ENCODE measurements at places on chromosomes 5 and 9. TPM values are rescaled to one million over a fixed set of nuclear protein-coding genes. Genes with fewer than 3 reads are reported as not detected.
A peak's percentile ranks its signal among the peaks of the same experiment; 100 is the strongest.

DNA sequence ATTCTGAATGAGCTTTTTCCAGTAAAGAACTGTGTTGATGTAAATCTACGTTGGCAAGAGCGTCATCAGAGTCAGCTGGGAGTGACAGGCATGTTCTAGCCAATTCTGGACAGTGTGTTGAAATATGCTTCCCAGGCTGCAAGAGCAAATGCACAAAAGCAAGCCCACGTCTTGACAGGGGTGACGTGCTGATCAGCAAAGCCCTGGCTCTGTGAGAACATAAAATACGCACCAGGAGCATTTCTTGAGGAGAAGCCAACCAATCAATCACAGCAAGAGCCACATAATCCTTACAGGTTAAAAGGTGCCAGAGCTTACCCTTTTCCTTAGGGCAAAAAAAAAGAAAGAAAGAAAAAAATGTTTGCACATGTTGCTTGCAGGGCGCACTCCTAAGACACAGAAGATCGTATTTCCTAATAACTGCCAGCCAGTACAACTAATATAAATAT, 148.1 kb downstream of the PDE4D start:
- no peak for ATAC-seq

The SH2D3C gene
- total RNA-seq, result 27.6 TPM

GRCh38 chr9:106962615-106963363, 99.8 kb downstream of the ZNF462 start:
- no peak for ATAC-seq

DNA sequence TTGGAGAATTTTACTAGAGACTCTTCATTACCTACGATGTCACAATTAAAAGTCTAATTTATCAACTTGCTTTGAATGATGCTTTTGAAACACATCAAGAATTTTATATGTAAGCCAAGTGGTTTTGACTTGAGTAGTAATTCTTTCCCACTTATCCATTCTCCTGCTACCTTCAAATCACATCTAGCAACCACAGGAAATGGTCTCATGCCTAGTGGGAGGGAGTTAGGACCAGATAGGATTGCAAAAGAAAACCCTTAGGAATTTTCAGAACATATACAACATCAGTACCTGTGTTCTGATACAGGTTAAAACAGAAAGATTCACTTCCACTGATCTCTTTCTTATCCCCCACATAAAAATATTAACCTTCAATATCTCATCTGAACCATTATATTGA, 260.4 kb downstream of the CWC27 start:
- no peak for ATAC-seq

- ATAC-seq, result no peak
Measured at GRCh38 chr5:76663573-76663972, 40.4 kb upstream of the F2RL2 start.

GRCh38 chr5:124001036-124001615, 489.1 kb downstream of the CSNK1G3 start:
- no peak for ATAC-seq

DNA sequence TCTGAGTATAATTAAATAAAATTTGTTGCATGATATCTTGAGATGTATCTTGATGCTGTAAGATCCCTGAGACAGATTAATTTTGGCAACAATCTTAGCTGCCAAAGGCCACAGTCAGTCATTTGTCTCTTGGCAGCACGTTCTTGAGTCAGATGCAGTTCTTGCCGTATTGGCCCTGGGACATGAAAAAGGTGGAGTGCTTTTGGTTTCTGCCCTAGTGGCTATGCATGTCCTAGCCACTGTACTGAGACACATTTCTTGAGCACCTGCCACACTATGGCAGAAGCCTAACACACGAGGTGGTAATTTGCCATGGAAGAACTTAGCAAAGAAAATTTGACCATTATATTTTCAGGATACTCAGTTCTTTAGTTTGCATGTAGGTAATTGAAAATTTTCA, 45.0 kb upstream of the PHF2 start:
- ATAC-seq, result no peak

The C5orf58 gene
- not detected for total RNA-seq

DNA sequence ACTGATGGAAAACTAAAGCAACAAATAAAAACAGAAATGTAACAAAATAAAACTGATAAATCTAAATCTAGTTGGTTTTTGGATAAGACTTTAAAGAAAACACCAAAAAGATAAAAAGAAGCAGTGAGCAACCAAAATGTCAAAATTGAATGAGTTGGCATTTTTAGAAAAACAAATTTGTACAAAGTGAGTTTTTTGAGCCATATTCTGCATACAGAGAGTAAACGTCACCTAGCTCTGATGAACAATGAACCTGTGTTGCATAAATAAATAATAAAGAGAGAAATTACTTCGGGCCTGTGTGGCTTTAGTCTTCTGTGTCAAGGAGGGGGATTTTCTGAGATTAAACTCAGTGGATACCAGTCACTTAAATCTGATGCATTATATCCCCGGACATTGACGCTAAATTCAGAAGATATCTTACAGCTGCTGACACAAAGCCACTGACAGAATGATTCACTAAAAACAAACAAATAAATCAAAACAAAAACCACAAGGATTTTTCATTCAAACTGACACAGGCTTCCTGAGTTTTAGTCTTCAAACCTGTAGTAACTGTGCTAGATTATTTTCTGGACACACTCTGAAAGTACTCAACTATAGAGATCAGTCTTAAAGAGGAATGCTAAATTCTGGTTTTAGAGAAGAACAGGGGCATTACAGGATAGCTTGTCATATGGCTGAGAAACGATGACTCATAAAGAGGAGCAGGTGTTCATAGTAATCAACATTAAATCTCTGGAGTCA, 403.5 kb upstream of the ST8SIA4 start:
- no peak for ATAC-seq

DNA sequence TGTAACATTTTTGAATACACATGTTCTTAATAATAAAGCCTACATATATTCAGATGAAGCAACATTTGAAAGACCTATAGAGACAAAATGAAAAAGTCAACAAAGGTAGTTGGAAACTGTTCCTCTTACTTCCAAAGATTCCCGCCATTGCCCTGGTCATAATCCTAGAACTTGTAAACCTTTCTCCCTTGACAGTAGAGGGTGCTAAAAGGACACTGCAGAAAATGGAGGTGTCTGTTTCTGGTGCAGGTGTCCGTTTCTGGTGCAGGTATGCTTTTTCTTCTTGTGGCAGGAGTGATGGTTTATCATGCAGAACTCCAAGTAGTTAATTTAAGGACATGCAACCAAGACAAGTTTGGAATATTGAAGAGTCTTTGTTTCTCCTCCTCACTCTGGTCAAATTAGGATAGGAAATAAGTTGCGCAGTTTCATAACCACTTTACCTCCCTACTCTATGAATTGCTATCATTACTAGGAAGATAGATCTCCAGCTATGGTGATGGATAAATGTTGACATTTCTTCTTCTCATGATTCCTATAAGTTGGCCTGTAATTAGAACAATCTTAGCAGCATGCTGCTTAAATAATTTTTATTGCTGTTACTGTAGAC, 56.0 kb upstream of the FAM174A start:
- ATAC-seq, result no peak

The NAIF1 gene
- total RNA-seq, result 15.0 TPM

The MARVELD2 gene
- total RNA-seq, result 0.37 TPM

DNA sequence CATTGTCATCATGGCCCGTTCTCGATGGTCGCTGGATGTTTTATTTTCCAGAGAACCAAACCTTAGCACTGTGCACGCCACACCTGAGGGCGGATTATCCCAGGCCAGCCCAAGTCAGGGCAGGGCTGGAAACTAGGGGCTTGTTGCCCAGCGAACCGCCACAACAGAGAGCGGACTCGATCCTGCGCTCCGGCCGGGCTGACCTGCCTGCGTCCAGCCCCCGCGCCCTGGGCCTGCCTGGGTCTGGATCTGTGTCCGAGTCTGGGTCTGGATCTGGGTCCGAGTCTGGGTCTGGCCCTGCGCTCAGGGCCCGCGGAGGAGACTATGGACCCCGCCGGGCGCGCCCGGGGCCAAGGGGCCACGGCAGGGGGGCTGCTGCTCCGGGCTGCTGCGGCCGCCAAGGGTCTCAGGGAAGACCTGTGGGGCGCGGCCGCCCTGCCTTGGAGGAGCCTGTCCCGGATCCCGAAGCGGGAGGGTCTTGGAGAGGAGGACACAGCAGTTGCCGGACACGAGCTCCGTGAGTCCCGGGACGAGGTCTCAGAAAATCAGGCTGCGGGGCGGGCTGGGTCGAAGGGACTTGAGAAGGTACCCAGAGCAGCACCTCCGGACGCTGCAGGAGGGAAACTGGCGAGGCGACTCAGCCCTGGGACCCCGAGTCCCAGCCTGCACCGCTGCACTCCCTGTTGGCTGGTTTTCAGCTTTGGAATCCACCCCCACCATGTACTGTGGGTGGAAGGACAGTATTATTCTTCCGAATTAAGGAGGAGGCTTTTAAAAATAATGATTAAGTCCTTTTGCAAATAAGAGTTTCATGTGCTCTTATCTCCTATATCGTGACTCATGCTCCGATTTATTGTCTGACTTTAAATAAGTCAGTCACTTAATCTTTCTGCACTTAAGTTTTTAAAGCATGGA, at the start of gene ANKDD1B:
Gene ANKDD1B (plus strand): TSS at position 143 of the 915 bp plus-strand sequence. CDS start 182 bp downstream, at position 325.
- no peak for ATAC-seq

GRCh38 chr5:159825551-159826051, 90.7 kb upstream of the ADRA1B start:
- ATAC-seq, result no peak

DNA sequence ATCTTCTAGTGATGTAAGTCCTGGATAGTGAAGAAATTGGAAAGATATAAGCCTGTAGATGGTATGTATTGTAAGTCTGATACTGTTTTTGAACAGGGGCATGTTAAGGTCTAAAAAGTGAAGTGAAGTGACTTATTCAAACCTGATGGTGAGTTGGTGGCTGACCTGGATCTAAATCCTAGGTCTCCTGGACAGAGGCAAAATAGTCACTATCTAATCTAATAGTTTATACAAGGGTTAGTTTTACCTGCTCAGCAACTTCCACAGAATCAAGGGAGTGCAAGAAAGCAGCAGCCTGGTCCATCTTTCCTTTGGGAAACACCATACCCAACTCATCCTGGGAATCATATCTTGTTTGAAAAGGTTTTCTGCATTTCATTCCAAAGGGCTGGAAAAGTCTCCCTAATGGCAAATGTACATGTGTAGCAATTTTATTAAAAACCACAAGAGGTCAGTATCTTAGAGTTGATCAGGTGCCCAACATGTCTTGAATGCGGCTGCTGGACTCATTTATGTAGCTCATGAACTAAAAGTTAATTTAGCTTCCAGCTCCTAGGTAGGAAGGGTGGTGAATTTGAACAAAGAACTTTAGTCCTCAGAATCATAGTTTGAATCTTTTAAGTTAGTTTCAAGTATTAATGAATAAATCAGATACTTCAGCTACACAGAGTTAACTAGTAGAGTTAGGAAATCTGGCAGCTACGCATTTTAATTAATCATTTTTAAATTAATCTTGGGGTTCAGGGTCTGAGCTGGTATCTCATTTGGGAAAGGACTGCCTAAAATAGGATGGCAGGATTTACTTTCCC, 26.0 kb downstream of the SKP2 start:
- ATAC-seq, result no peak

- ATAC-seq, result peak; percentile 75
Measured at GRCh38 chr9:107173422-107174180, 109.5 kb upstream of the RAD23B start.

DNA sequence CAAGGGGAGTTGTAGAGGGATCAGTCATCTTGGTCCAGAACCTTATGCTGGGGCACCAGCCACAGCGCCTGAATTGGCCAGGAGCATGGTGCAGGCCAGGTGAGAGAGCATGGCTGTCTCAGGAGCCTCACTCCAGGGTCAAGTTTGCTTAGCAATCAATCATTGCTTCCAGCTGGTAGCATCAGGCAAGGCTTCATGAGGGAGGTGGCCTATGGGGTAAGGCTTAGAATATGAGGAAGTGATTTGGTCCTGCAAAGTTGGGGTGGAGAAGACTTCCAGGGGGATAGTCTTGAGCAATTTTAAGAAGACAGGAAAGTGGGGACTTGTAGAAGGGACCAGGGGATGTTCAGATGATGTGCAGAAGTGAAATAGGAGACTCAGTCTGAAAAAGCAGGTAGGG, 53.9 kb upstream of the PITX1 start:
- no peak for ATAC-seq

The NUTM2G gene
- total RNA-seq, result not detected

The GNA14 gene
- not detected for total RNA-seq

DNA sequence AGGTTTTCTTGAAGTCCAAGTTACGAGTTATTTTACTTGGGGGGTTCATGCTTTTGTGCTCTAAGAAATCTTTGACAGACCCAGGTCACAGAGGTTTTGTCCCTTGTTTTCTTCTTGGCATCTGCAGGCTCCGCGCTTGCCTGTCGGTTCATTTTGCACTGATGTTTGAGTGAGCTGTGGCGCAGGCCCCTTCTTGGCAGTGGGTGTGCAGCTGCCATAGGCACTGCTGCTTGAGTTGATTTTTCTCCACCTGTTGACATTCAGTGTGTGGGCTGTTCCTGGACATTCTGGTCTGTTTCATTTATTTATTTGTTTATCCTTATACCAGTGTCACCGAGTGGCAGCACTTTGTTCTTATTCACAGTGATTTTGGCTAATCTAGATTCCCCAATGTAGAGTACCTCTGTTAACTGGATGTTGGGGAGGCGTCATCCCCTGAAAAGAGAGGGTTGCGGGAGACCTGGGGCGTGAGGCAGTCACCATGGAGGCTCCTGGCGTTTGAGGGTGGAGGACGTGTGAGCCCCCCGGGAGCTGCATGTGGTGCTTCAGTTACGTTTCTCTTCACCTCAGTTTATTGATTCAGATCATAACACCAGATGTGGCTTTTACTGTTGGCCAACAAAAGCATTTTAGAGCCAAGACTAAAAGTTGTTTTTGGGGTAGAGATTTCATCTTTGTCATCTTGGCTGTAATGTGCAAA, 121.4 kb upstream of the CACNA1B start:
- ATAC-seq, result no peak

DNA sequence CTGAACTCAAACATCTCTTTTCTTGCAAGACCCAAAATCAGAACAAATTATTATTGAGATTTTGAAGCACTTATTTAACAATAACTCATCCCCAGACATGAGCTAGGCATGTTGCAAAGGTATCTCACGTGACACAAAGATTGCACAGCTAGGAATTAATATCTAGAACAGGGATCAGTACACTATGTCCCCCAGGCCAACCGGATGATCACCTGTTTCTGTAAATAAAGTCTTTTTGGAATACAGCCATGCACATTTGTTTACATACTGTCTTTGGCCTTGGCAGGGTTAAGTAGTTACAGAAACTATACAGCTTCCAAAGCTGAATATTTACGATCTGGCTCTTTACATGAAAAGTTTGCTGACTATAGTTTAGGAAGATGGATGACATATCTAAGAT, 287.7 kb downstream of the ACTL7B start:
- no peak for ATAC-seq
